ENCODE measurements at places on chromosomes 3 and 15.

DNA sequence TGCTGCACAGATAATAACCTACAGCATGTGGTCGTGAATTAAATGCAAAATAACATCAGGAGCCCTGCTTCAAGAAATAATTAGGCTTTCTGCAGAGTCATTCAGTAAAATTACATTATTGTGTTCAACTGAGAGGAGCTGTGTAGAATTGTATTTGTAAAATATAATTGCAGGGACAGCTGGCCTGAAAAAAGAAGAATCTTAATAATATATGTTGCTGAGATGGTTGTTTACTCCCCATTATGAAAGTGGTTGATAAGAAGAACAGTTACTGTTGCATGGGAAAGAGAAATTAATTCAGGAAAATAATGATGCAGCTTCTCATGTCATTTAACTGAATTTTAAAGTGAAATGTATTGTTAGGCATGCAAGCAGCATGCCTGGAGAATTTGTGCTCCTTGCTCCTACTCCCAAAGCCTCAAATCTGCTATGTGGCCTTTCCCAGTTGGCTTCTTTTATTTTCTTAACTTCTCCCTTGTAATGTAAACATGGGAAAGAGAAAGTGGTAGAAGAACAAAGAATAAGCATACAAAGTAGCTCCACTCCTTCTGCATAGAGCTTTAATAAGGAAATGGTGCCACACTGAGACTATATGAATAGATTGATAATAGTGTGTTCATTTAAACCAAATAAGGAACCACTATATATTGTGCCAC, 100.1 kb downstream of the VGLL3 start:
- no peak for DNase-seq

GRCh38 chr15:66486887-66487286, 10.7 kb downstream of the SNAPC5 start:
- no peak for DNase-seq

DNA sequence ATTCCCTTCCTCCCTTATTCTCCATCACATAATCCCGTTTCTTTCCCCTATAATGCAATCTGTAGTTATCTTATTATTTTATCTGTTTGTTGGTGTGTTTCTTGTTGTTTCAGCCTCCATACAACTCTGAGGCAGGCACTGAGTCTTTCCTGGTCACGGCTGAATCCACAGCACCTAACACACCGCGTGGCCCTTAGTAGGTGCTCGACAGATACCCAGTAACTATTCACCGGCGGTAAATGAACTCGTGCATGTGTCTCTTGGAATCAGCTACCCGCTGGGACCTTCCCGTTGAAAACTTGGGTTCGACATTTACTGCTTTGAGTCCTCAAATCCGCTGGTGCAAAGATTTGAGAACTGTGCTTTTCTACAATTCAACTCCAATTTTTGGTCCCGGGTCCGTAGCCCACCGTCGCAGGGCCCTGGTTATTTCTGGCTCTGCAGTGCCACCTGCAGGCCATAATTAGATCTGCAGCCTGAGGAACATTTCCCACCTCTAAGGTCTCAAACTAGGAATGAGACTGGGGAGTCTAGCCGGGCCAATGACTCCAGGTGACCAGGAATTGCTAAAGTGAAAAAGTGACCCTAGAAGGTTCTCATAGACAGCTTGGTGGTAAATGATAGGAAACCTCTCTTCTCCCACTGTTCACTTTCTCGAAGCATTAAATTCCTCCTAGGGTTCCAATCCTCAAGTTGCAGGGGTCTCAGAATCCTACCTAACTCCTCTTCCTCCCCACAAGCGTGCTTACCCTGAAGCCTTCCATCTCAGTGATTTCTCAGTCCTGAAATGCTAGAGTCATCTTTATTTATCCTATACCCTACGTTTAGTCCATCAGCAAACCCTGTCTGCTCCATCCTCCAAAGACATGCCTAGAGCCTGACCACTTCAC, 40.0 kb upstream of the TRH start:
- no peak for DNase-seq

- DNase-seq = peak; percentile 4
These were observed 26.0 kb upstream of the BUB1B start for GRCh38 chr15:40134885-40135284.
